HCEC 1CT (cell line): ENCODE measurements at places on chromosomes 11 and 22.

DNA sequence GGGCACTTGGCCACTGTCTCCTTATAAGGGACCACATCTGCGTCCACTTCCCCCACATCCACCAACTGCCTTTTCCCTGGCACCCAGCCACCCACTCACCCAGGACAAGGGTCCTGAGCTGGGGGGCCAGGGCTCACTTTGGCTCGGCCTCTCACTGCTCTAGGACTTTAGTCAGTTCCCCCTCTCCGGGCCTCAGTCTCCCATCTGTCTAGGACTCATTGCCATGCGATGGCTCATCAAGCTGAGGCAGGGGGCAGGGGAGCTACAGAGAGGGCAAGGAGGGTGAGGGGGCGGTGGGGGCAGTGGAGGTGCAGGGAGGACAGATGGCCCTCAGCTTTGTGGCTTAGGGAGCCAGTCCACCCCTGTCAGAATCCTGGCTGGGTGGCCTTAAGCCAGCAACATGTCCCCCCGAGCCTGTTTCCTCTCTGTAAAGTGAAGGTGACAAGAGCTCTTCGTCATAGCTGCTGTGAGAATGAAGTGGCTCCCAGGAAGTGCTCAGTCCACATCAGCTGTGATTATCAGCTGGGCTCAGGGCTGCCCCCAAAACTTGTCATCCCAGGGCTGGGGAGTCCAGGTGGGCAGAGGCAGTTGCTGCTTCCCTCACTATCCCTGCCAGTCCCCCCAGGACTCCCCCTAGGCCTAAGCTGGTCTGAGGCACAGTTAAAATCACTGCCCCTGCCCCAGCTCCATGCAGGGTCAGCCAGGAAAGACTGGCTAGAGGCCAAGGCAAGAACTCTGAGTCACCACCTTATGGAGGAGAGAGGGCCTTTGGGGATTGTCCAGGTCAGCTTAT lies 14.9 kb downstream of the RAC2 start:
- DNase-seq, result peak; percentile 85

DNA sequence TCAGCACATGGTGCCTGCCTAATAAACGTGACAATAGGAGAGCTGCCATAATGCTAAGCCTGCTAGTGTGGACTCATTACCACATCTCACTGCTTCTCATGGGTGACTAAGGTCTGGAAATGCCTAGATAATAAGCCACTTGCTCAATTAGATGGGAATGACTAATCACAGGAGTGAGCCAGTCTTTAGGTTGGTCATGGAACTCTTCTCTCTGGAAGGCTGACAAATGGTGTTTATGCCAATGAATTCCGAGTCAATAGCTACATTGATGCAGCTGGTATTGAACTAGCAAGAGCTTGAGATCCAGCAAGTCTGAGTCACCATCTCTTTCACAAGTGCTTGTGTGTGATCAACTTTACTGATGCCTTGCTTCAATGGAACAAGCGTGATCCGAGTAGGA lies 334.9 kb downstream of the OPCML start:
- no peak for DNase-seq

DNA sequence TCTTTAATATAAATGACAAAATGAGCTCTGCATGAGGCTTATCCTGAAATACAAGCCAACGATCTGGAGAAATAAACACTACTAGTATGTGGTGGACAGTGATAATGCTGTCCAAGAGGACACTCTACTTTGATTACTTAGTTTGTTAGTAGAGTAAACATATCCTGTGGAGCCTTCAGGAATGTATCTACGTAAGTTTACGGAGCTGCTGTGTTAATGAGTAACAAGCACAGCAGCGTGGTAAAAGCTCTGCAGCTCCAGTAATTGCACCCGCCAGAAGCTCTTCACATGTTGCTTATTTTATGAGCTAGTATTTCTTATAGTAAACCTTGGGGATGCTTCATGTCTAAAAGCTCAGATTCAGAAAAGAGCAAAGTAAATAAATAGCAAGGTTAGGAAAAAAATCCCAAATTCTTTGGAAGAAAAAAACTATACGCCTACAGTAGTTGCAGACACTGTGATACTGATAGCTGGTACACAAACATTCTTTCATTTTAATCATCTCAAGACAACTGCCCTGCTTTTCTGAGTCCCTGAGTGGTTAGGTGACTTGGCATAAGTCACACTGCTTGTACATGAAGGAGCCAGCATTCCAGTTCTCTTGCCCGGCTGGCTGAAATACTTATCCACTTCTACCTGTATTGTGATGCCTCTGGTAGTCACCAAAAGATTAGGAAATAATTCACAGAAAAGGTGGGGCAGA lies 32.7 kb upstream of the CCDC34 start:
- DNase-seq, result peak; percentile 39

DNA sequence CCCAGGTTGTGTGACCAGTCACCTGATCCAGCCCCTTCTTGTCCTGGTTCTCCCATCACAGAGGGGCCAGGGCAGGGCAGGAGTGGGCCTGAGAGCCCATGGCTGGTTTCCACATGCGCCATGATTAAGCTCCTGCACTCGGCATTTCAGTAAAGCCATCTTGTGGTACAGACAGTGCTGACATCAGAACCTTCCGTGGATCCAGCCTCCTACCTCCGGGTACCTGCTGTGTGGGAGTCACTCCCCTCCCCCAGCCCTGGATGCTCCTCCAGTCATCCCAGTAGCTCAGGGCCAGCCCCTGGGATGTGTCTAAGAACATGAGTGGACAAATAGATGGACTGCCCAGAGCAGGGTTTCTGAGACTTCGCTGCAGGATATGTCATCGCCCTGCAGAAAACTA lies 22.1 kb upstream of the MGAT3 start:
- no peak for DNase-seq

DNA sequence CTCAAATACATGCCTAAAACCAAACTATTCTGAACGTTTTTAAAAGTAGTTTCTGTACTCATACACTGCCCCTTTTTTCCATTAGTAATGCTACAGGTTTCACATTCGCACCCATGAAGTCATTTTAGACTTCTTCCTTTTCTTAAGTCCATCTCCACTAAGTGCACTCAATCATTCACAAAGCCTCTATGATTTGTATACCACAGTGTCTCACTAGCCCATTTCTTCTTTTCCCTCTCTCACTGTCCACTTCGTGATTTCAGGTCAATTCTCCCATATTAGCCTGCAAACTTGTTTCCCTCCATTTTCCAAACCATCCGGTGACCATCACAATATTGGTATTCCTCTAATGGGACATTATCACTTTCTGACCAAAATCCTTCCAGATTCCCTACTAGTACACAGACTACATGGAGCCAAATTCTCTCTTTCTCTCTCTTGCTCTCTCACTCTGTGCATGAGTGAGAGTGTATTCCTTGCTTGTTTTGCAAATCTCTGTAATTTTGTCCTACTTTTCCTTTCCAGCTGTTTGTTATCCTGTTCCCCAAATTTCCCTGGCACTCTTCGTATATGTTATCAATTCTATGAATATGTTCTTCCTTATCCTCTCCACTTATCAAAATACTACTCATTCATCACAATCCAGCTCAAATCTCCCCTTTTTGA lies 3.4 kb upstream of the ZC3H12C start:
- no peak for DNase-seq

DNA sequence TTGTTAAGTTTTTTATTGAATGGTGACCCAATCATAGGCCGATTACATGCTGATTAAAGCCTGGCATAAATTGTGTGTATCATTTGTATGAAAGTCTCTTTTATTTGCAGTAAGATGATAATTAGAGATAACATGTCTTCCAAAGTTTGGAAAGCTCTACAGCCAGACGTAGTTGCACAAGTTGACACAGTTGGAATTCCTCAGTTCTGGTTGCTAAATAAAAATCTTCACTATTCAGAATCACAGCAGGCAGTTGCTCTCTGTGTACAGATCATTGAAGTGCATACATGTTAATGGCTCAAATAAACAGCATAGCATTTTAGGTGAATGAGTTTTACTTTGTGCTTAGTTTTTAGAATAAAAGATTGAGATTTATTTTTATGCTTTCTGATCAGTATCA lies 69.5 kb downstream of the ARHGAP42 start:
- DNase-seq, result no peak

DNA sequence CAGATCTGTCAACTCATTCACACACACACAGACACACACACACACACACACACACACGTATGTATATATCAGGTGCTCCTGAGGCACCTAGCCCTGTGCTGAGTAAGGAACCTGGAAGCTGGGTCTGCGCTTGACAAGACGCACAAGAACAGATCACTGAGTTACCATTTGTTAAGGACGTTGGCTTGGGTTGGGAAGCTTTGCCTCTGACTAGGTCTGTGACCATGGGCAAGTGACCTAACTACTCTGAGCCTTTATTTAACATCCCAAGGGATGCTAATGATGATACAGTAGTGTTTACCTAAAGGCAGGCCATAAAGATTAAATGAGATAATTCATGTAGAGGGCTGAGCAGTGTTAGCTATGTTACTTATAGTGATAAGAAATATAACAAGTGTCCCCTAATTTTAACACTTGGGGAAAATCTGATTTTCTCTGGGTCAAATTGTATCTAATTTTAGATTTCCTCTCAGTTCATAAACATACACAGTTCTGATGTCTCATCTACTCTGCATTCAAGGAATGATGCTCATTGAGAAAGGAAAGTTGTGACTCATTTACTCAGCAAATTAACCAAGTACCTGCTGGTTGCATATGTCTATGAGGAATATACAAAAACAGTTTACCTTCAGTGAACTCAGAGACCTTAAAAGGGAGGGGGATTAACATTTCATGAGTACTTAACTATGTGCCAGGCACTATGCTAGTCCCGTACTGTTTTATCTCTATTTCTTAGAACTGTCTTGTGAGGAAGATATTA lies 13.6 kb downstream of the RNF185 start:
- DNase-seq, result peak; percentile 92

- no peak for DNase-seq
Measured at GRCh38 chr11:23536907-23537306, 676.6 kb upstream of the CCDC179 start.

DNA sequence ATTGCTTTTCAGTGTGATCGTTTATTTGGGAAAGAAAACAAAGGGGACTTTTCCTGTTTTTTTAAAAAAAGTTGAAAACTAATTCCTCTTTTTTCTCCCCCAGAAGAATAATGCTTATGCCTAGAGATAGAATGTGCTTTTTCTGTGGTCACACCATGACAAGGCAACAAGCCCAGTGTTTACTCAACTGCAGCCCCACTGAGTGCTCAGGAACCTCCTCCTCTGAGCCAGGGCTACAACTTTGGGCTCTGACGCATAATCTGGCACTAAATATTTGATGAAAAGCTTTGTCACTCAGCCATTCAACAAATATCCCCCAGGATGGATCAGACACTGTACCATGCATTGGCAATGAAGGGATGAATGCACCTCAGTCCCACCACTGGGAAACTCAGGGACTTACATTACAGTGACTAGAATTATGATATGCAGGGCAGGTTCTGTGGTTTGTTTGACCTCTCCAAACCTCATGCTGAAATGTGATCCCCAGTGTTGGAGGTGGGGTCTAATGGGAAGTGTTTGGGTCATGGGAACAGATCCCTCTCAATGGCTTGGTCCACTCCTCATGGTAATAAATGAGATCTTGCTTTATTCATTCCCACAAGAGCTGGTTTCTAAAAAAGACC lies 155.9 kb downstream of the CCDC34 start:
- no peak for DNase-seq

- peak; percentile 9 for DNase-seq
Measured at GRCh38 chr11:898540-899190, 11.9 kb downstream of the CHID1 start.

GRCh38 chr22:39989633-39990032 lies 5.1 kb upstream of the FAM83F start:
- no peak for DNase-seq

DNA sequence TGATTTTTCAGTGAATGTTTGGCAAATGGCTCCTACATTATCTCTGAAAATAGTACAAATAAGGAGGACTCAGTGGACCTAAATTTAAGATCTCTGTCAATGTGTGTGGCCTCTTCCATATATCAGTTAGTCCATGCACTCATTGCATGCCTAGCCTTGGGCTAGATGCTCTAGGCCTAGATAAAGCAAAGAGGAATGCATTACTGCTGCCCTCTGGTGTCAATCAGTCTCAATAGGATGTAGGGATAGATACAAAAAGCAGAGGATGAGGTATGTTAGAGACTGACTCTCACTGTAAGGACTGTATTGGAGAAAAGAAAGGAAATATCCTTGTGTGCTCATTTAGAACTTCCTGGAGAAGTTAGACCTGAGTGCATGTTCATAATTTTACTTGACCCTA lies 42.0 kb downstream of the MS4A2 start:
- no peak for DNase-seq

GRCh38 chr11:33687733-33688479 lies 12.7 kb downstream of the C11orf91 start:
- peak; percentile 72 for DNase-seq

GRCh38 chr11:17387811-17388210 lies 648 bp downstream of the KCNJ11 start:
- no peak for DNase-seq
